ENCODE measurements at places on chromosomes 2 and 18.

- DNase-seq: no peak
These were observed 1135.6 kb upstream of the FAM98A start for GRCh38 chr2:34734662-34735061.

DNA sequence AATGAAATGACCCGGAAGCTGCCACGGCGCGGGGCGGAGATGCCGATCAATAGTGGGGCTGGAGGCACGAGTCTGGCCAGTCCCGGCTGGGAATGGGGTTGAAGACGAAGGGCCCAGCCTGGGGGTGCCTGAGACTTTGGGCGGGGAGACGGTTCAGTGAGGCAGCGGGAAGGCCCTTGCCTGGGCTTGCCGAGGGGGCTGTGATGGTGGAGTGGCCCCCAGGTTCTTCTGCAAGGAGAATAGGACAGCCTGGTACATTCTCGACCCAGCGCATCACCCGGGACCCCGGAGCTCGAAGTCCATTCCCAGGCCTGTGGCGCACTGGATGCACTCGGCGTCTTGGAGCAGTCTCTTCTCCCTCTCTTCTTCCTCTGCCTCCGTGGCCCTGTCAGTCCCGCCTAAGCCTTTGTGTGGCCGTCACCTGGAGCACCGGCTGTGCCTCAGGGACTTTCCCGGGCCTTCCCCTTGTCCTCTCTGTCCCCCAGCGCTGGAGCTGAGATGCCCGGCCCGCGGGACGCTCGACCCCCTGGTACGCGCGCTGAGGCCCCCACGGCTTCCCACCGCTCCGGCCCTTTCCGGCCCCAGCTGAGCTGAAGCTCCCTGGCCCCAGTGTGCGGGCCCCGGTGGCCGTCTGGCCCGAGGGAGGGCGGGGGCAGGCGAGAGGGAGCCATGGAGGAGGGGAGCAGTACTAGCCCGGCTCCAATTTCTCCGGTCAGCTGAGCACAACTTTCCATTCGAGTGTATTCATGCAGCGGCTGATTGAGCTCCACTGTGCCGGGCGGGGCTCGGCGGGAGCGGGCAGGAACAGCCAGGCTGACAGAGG is 8.0 kb downstream of the SIX3 start:
- no peak for DNase-seq

- DNase-seq: no peak
These were observed 116.3 kb downstream of the ZNF532 start for GRCh38 chr18:58980991-58981390.

GRCh38 chr2:99106913-99107312 is 34.6 kb upstream of the C2orf15 start:
- DNase-seq: no peak

DNA sequence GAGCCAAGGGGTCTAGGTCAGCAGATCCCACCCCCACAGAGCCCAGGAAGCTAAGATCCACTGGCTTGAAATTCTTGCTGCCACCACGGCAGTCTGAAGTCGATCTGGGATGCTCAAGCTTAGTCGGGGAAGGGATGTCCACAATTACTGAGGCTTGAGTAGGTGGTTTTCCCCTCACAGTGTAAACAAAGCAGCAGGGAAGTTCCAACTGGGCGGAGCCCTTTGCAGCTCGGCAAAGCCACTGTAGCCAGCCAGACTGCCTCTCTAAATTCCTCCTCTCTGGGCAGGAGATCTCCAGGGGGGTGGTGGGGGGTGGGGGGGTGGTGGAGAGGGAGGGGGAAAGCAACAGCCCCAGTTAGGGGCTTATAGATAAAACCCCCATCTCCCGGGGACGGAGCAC is 419.5 kb downstream of the NUP35 start:
- DNase-seq: no peak

DNA sequence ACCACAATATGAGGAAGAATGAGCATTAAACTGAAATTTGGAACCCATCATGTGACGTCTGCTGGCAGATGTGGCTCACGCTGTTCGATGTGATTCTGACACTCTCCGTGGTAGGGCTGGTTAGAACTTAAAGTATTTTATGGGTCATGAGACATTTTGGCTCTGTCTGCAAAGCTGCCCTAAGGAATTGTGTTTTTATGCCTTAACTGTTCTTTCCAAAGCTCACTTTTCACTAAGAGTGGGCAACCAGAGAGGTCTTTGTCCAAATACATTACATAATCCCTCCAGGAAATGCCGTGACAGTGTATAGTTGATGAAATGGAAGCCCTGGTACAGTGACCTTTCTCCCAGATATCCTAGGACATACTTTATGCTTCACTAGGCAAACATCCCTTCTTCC is 119.1 kb downstream of the AQP4 start:
- DNase-seq: no peak

- no peak for DNase-seq
These were observed 110.7 kb downstream of the TMX3 start for GRCh38 chr18:68604256-68604655.

GRCh38 chr2:170530284-170530745 is 184.8 kb upstream of the SP5 start:
- peak; percentile 9 for DNase-seq

- no peak for DNase-seq
These were observed 114.5 kb downstream of the TMEM18 start for GRCh38 chr2:562391-563364.

DNA sequence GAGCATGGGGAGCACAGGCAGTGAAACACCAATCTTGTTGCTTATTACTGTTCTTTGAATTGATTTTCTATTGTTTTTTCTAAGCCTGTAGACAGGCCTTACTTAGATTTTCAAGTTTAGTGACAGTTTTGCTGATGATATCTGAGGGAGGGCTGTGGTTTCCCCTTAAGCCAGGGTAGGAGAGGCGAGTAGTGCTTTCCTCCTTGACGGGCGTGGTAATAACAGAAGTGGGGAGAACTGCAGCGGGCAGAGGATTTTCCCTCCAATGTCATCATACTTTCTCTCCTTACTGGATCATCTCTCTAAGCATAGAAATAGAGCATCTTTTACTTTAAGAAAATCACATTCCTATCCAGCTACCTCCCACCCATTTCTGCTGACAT is 314.4 kb downstream of the ALK start:
- no peak for DNase-seq

DNA sequence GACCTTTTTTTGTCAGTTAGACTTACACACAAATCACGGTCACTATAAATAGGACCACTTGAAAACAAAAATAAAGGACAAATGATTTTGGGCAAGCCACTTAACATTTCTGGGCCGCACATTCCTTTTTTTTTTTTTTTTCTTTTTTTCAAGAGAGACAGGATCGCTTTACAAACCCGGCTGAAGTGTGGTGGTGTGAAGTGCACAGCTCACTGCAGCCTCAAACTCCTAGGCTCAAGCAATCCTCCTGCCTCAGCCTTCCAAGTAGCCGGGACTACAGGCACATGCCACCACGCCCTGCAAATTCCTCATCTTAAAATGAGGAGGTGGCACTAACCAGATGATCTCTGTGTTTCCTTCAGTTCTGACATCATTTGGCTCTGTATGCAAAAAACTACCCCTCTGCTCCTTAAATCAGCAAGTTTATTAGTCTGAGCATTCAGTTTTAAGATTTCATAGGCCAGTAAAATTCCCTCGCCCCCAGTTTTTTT is 28.3 kb upstream of the MRO start:
- DNase-seq: no peak

DNA sequence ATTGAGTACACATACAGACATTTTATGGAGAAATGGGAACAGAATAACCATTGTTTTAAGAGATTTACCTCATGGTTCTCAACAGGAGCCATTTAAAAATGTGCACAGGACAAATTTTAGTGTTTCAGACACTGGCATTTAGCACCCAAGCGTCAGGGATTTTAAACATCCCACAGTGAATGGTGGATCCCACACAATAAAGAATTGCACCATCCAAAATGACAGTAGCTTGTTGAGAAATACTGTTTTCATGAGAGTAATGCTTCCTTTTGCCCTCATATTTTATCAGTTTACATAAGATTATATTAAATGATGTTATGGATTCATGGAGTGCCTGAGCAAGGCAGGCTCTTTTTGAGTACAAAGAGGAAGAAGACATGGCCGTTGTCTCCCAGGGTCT is 54.0 kb downstream of the MFSD6 start:
- DNase-seq: no peak

DNA sequence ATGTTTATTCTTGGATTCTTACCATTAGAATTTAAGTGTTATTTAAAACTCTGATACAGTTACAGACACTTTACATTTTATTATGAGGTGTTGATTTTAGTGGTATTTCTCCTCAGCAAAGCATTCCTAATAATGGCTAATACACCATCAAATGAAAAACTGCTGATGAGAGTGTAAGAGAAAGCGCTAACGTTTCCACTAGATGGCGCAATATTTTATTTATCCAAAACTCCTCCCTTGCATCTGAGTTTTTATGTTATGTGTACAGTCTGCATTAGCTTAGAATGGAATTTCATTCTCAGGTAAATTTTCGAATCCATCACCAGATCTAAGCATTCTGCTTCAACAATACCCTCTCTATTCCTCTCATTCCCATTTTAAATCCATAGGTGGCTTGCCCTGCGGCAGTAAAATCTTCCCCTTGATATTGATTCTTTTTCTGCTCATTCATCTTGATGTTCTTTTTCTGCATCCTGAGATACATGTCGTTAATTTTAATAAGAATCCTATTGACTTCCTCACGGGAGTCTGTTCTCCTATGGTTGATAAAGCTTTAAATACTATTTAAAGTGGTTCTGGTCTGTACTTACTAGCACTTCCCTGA is 53.9 kb downstream of the PRKRA start:
- no peak for DNase-seq

- no peak for DNase-seq
These were observed 131.1 kb downstream of the CCDC102B start for GRCh38 chr18:68928762-68929675.

GRCh38 chr18:48620071-48620470 is 81.2 kb downstream of the CTIF start:
- no peak for DNase-seq

DNA sequence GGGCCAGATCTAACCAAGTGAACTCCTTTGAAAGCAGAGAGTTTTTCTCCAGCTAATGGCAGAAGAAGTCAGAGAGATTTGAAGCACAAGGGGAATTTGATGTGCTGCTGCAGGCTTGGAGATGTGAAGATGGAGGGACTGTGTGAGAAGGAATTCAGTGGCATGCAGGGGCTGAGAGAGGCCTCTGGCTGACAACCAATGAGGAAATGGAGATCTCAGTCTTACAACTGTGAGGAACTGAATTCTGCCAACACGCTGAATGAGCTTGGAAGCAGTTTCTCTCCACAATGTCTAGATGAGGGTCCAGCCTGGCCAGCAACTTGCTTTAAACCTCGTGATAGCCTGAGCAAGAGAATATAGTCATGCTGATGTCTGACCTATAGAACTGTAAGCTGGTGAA is 224.1 kb upstream of the DPP10 start:
- no peak for DNase-seq

- DNase-seq: no peak
These were observed 608.5 kb downstream of the RNF144A start for GRCh38 chr2:7525746-7526145.

GRCh38 chr2:190554357-190555006 is 20.0 kb upstream of the NEMP2 start:
- DNase-seq: no peak

- DNase-seq: no peak
These were observed 388.9 kb downstream of the ALK start for GRCh38 chr2:29532436-29532835.

- no peak for DNase-seq
These were observed 132.6 kb downstream of the WDSUB1 start for GRCh38 chr2:159153951-159154350.

GRCh38 chr2:239187464-239188253 is 213.2 kb downstream of the HDAC4 start:
- no peak for DNase-seq

DNA sequence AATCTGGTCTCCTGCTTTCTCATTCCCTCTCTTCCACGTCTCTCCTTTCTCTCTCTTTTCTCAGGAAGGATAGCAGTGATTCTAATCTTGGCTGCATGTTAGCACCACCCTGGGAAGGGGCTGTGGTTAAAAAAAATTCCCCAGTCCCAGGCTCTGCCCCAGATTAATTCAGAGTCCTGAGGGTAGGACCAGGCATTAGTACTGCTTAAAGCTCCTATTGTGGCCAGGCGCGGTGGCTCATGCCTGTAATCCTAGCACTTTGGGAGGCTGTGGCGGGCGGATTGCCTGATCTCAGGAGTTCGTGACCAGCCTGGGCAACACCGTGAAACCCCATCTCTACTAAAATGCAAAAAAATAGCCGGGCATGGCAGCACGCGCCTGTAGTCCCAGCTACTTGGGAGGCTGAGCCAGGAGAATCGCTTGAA is 35.4 kb upstream of the EML4 start:
- no peak for DNase-seq

DNA sequence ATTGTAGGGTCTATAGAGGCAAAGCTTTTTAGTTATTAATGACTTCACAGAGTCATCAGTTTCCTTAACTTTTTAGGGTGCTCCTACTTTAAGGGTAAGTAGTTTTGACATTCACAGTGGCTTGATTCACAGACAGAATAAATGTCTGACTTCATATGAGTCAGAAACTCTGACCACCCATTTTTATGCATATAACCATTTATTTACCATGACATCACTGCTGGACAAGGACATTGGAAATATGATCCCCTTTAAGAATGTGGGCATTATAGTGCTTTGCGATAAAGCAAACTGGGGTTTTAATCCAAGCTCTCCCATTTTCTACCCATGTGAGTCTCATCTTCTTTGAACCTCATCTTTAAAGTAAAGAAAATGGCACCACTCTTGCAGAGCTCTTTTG is 162.0 kb upstream of the MC4R start:
- no peak for DNase-seq

DNA sequence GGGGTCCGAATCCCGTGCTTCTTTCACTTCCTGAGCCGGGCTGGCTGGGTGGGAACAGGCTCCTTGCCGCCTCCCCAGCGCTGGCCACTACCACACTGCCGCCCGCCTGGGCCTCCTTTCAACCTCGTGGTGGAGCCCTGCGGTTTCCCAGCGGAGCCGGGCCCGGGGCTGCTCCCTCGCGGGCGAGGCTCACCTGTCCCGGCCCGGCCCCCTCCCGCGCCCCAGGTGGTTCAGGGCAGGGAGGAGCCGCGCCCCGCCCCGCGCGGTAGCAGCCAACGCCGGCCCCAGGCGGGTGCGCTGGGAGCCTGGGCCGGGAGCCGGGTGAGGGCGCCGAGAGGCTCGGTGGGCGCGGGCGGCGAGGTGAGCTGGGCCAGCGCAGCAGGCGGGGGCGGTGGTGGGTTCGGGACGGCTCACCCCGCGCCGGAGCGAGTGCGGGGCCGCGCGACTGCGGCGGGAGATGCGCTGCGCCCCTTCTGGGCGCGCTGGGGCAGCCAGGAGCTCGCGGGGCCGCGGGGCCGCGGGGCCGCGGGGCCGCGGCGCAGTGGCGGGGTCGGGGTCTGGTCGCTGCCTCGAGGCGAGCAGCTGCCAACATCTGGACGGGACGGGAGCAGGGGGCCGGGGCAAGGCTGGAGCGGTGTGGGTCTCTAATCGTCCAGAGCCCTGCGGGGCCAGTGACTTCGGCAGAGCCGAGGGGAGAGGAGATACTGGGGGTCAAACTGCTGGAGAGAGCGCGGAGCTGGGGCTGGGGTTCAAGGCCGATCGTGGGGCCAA is at the start of gene LYPD6B:
LYPD6B (plus strand) TSS at position 258 of the 771 bp plus-strand sequence. CDS start 92,250 bp downstream, outside the sequence.
- DNase-seq: no peak

- DNase-seq: no peak
These were observed 206.1 kb downstream of the ZNF407 start for GRCh38 chr18:74803769-74804168.

GRCh38 chr18:52431683-52432082 is 91.7 kb downstream of the DCC start:
- DNase-seq: no peak

GRCh38 chr2:39513641-39514094 is 76.6 kb upstream of the MAP4K3 start:
- DNase-seq: peak; percentile 44

- no peak for DNase-seq
These were observed 58.1 kb upstream of the TTN start for GRCh38 chr2:178865146-178865936.
